ENCODE measurements at places on chromosomes 12 and 14. TPM values are rescaled to one million over a fixed set of nuclear protein-coding genes. Genes with fewer than 3 reads are reported as not detected.

DNA sequence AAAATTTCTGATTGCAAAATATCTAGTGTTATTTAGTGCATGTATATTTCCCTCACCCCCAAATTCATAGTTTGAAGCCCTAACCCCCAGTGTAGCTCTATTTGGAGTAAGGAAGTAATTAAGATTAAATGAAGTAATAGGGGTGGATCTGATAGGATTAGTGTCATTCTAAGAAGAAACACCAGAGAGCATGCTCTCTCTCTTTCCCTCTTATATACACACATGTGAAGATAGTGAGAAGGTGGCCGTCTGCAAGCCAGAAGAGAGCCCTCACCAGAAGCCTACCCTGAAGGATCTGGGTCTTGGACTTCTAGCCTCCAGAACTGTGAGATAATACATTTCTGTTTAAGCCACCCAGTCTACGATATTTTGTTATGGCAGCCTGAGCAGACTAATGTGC is 120.3 kb downstream of the TMEM30B start:
- DNase-seq, result no peak

DNA sequence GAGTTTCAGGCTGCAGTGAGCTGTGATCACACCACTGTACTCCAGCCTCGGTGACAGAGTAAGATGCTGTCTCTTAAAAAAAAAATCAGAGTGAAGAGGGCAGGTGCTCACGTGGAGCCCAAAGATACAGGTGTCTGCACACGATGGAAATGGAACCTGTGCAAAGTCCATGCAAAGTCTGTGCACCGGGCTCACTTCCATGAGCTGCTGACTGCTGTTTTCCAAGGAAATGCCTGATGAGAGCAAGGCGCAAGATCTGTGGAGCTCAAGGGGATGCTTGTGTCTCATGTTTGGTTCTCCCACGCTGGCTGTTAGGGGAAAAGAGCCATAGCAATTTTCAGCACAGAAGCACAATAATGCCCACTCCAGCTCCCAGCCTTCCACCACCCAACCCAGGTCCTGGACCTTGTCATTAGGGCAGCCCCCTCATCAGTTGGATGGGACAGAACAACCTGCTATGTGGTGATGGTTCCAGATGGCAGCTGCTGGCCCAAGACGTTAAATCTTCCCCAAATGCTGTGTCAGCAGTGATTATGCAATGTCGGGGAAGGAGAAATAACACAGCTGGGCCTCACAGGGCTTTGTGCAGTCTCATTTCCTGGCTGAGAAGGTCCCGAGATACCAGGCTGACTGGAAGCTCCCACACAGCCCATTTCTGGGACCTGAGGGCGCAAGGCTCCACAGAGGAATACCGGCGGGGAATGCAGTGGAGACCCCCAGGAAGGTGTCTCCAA is 27.9 kb upstream of the DICER1 start:
- peak; percentile 61 for DNase-seq

- no peak for DNase-seq
Measured at GRCh38 chr12:105978686-105979085, 160.1 kb downstream of the NUAK1 start.

- no peak for DNase-seq
Measured at GRCh38 chr14:53947452-53948204, 9.0 kb downstream of the BMP4 start.

DNA sequence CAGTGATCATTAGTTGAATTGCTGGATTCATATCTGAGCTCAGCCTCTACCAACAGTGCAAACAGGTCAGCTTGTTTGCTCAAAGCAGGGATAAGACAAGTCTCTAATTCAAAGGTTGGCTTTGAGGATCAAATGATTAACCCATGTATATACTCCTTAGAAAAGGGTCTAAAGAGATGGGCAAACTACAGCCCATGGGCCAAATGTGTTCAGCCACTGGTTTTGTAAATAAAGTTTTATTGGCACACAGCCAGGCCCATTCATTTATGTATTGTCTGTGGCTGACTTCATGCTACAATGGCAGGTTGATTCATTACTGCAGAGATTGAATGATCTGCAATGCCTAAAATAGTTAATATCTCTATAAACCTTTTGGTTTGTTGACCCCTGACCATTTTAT is 3.1 kb downstream of the SERPINA4 start:
- no peak for DNase-seq

LMNTD1 gene
- polyA plus RNA-seq, result not detected

Measured in ovary (tissue), 10 donors.